ENCODE measurements at places on chromosomes 3 and 15. TPM values are rescaled to one million over a fixed set of nuclear protein-coding genes. Genes with fewer than 3 reads are reported as not detected.

The TIMP4 gene
- total RNA-seq: 11.3 TPM

The FGF7 gene
- total RNA-seq: not detected

The TMEM45A gene
- total RNA-seq: 2.4 TPM

The EFCC1 gene
- not detected for total RNA-seq

Measured in A549 treated with RU486 at 1 μM for 4 hours (cell line).